Immature natural killer cell (primary cell): ENCODE measurements at places on chromosomes 2 and 18. TPM values are rescaled to one million over a fixed set of nuclear protein-coding genes. Genes with fewer than 3 reads are reported as not detected.
A peak's percentile ranks its signal among the peaks of the same experiment; 100 is the strongest.

ICOS gene
- 0.80 TPM for polyA plus RNA-seq

TRIM43B gene
- not detected for polyA plus RNA-seq

COLEC12 gene
- polyA plus RNA-seq, result not detected

- H3K36me3 ChIP-seq, result no peaks in the 10 kb centered on the region
- H3K4me3 ChIP-seq, result peak overlapping the region; percentile 1
- peaks cover 25% of the 10 kb centered on the region for H3K27me3 ChIP-seq
- peaks cover 8% of the 10 kb centered on the region for H3K4me1 ChIP-seq
- DNase-seq, result no peak
Observed at GRCh38 chr18:69399253-69399652, 1.4 kb upstream of the DOK6 start.

DNA sequence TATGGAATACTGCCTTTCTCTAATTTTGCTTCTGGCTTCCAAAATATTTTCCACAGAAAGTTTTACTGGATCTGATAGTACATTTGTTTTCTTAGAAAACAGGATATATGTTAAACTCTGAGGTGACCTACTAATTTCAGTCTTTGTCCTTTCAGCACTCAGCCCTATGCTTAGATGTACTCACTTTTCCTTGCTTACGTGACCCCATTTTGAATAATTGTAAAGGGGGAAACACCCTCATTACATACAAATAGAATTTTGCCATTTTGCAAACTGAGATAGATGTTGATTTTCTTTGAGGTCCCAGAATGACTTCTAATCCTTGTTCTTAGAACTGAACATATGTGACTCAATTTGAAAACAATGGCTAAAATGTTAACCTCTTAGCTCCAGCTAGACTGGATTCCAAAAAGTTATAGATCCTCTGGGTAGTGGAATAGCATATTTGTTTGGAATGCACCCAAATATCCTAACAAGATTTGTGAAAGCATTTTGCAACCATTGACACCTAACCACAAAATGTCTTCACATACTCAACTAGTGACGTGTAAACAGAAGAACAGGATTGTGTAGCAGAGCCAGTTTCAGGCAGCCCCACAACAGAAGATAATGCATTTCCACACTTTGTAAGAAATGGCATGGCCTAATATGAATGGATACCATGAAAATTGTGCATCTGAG is 44.8 kb upstream of the EHBP1 start:
- no peak overlapping the region for H3K4me3 ChIP-seq
- no peak overlapping the region for H3K27ac ChIP-seq
- no peaks in the 10 kb centered on the region for H3K27me3 ChIP-seq
- DNase-seq, result no peak

DNA sequence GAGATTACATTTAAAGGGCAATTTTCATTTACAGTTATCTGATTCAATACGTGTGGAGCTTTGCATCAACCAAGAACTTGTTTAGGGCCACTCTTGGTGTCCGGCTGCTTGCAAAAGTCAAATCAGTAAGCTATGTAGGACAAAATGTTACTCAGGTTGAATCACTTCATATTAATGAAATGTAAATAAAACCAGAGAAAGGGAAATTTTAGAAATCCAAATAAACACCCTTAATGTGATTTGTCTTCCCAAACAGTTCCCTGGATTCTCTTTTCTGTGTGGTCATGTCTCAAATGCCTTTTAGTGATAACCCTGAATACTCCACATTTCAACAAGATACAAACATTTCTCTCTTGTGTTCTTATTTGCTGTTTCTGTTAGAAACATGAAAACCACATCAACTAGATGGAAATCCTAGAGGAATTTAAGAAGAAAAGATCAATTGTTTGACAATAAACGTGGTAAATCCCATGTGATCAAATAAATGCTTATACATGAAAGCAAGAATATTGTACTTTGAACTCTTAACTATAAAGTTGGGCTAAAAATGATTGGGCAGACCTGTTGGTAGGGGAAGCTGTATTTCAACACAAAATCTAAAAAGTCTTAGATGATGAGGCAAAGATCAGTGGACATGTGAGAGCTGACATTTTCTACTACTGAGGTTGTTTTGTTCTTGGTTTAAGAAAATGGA is 101.3 kb downstream of the CDC42EP3 start:
- no peak for DNase-seq
- no peak overlapping the region for H3K27ac ChIP-seq

DNA sequence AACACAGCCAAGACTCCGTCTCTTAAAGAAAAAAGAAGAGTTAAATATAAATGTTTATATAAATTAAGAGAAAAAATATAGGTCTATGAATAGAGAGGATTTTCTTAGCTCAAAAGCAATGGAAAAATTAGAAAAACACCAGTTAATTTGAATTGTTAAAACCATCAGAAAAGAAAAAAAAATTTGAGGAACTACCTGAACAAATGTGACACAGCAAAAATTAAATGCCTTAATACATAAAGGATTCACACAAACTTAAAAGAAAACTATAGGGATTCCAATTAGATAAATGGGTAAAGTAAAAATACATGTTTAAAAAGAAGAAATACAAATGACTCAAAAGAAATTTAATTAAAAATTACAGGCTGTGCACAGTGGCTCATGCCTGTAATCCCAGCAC is 147.9 kb upstream of the DNMT3A start:
- no peak overlapping the region for H3K4me3 ChIP-seq
- DNase-seq, result no peak
